CD8-positive, alpha-beta memory T cell (primary cell): ENCODE measurements at places on chromosomes 7 and 10.

- H3K27ac ChIP-seq = no peak overlapping the region
- no peak for DNase-seq
- no peaks in the 10 kb centered on the region for H3K4me1 ChIP-seq
- H3K27me3 ChIP-seq = no peaks in the 10 kb centered on the region
- H3K4me3 ChIP-seq = no peak overlapping the region
- H3K36me3 ChIP-seq = no peaks in the 10 kb centered on the region
Measured at GRCh38 chr10:48902096-48902495, 37.5 kb downstream of the LRRC18 start.

- no peaks in the 10 kb centered on the region for H3K36me3 ChIP-seq
- H3K4me1 ChIP-seq = no peaks in the 10 kb centered on the region
Measured at GRCh38 chr10:56142092-56142728, 218.8 kb downstream of the ZWINT start.

- no peak overlapping the region for H3K4me3 ChIP-seq
- no peak for DNase-seq
- H3K4me1 ChIP-seq = no peaks in the 10 kb centered on the region
Measured at GRCh38 chr7:138125119-138125518, 48.9 kb downstream of the AKR1D1 start.

- H3K27me3 ChIP-seq = no peaks in the 10 kb centered on the region
- H3K4me3 ChIP-seq = no peak overlapping the region
- peaks cover 23% of the 10 kb centered on the region for H3K4me1 ChIP-seq
- DNase-seq = no peak
Measured at GRCh38 chr10:12635127-12635541, 285.8 kb downstream of the CAMK1D start.

DNA sequence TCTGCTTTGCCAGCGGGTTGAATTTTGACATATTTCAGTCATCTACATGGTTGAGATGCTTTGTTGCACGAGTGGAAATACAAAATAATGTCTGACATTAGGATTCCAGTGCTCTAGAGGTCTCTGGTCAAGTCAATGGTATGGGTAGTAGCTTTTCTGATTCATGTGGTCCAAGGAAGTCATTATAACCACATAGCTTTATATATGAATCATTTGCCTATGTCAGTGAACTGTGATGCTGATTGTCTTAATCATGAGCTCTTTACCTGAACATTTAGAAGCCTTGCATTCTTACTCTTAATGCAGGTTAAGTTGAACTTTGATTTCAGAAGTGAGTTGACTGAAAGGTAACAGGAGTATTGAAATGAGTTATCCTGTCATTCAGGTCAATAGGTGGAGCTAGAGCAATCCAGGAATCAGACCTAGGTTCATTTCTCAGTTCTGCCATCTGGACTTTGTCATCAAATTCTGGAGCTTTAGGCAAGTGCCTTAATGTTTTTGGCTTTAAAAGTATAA is 3.3 kb downstream of the MAPK8 start:
- peaks cover 33% of the 10 kb centered on the region for H3K4me1 ChIP-seq
- H3K27me3 ChIP-seq = no peaks in the 10 kb centered on the region
- no peak for DNase-seq
- H3K4me3 ChIP-seq = no peak overlapping the region
- H3K36me3 ChIP-seq = no peaks in the 10 kb centered on the region

DNA sequence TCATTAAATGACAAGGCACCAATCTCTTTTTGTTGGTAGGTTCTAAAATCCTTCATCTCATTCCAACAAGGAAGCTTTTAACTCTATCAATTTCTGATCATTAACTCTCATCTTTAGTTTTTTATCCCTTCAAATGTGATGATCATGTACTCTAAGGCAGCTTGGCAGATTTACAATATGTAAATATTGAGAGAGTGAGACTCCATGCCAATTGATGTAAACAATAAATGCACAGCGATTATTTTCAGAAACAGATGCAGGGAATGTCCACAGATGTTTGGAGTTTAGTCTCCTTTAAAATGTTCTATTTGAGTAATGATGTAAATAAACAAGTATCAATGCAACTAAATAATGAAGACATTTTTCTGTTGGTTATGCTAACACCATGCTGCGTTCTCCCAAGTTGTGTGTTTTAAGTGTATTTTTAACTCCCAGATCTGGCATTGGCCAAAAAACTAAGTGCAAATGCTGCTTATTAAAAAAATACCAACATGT is 213.8 kb downstream of the AHR start:
- H3K4me3 ChIP-seq = no peak overlapping the region
- no peaks in the 10 kb centered on the region for H3K27me3 ChIP-seq
- H3K27ac ChIP-seq = no peak overlapping the region

GRCh38 chr10:88372051-88372715 is 210.9 kb downstream of the RNLS start:
- no peaks in the 10 kb centered on the region for H3K36me3 ChIP-seq
- no peaks in the 10 kb centered on the region for H3K4me1 ChIP-seq
- no peaks in the 10 kb centered on the region for H3K27me3 ChIP-seq
- H3K27ac ChIP-seq = no peak overlapping the region
- H3K4me3 ChIP-seq = no peak overlapping the region
- DNase-seq = no peak
